ENCODE measurements at places on chromosomes 5 and 9. TPM values are rescaled to one million over a fixed set of nuclear protein-coding genes. Genes with fewer than 3 reads are reported as not detected.

ANKS6 gene
- total RNA-seq = 9.8 TPM

DNA sequence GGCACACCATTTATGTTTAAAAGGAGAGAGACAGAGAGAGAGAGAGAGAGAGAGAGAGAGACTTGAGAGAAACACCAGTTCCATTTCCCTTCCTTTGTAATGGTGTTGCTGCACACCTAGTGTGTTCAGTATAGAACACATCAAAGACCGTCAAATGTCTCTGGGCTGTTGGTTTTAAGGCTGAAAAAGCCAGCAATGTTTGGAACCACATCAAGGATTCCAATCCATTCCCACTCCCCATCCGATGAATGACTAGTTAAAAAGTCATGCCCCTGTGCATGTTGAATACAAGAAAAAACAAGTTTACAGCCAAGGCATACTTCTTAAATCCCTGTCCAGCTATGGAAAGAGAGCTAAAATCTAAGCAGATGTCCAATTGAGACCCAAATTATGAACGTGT is 83.0 kb upstream of the IFNE start:
- no peak for DNase-seq

- DNase-seq = no peak
Observed at GRCh38 chr5:38071831-38072694, 186.3 kb upstream of the EGFLAM start.

PTGES gene
- not detected for total RNA-seq

PCDHA9 gene
- not detected for total RNA-seq

PLAC8L1 gene
- 0.64 TPM for total RNA-seq

Measured in activated naive CD4-positive, alpha-beta T cell treated with anti-CD3 and anti-CD28 coated beads, Interleukin-2, amount 50 U/mL, for 72 hours (primary cell).